ENCODE measurements at places on chromosomes 3 and 15. TPM values are rescaled to one million over a fixed set of nuclear protein-coding genes. Genes with fewer than 3 reads are reported as not detected.

The ZMAT3 gene
- total RNA-seq, result 19.2 TPM

GRCh38 chr15:99450896-99451358 lies 114.9 kb upstream of the MEF2A start:
- H3K27me3 ChIP-seq, result peaks cover 9% of the 10 kb centered on the region
- DNase-seq, result peak; percentile 69
- H3K36me3 ChIP-seq, result no peaks in the 10 kb centered on the region
- peak overlapping the region; percentile 85 for H3K27ac ChIP-seq
- no peak overlapping the region for H3K4me3 ChIP-seq
- peaks cover 6% of the 10 kb centered on the region for H3K4me1 ChIP-seq

The FEZF2 gene
- total RNA-seq, result not detected

The BDH1 gene
- 11.0 TPM for total RNA-seq

GRCh38 chr3:13841141-13841540 lies 38.7 kb downstream of the WNT7A start:
- DNase-seq, result no peak
- no peak overlapping the region for H3K27ac ChIP-seq
- peaks cover 4% of the 10 kb centered on the region for H3K27me3 ChIP-seq
- no peaks in the 10 kb centered on the region for H3K4me1 ChIP-seq
- H3K4me3 ChIP-seq, result no peak overlapping the region

DNA sequence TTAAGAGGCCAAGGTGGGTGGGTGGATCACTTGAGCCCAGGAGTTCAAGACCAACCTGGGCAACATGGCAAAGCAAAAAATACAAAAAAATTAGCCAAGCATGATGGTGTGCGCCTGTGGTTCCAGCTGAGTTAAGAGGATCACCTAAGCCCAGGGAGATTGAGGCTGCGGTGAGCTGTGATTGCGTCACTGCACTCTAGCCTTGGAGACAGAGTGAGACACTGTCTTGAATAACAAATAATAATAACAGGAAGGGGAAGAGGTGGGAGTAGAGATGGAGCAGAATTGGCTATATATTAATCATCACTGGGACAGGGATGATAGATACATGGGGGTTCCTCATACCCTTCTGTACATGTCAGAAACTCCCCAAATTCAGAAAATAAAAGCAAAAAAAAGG lies 23.8 kb upstream of the NMB start:
- H3K27me3 ChIP-seq, result no peaks in the 10 kb centered on the region
- DNase-seq, result no peak
- H3K36me3 ChIP-seq, result peaks cover 13% of the 10 kb centered on the region
- H3K27ac ChIP-seq, result no peak overlapping the region
- H3K4me3 ChIP-seq, result no peak overlapping the region
- H3K4me1 ChIP-seq, result no peaks in the 10 kb centered on the region

The ATP10A gene
- total RNA-seq, result 17.1 TPM

- H3K36me3 ChIP-seq, result no peaks in the 10 kb centered on the region
- H3K4me3 ChIP-seq, result no peak overlapping the region
- no peak overlapping the region for H3K27ac ChIP-seq
- no peak for DNase-seq
These were observed 71.5 kb downstream of the SSR3 start for GRCh38 chr3:156483426-156483825.

The DGKG gene
- total RNA-seq, result 21.6 TPM

DNA sequence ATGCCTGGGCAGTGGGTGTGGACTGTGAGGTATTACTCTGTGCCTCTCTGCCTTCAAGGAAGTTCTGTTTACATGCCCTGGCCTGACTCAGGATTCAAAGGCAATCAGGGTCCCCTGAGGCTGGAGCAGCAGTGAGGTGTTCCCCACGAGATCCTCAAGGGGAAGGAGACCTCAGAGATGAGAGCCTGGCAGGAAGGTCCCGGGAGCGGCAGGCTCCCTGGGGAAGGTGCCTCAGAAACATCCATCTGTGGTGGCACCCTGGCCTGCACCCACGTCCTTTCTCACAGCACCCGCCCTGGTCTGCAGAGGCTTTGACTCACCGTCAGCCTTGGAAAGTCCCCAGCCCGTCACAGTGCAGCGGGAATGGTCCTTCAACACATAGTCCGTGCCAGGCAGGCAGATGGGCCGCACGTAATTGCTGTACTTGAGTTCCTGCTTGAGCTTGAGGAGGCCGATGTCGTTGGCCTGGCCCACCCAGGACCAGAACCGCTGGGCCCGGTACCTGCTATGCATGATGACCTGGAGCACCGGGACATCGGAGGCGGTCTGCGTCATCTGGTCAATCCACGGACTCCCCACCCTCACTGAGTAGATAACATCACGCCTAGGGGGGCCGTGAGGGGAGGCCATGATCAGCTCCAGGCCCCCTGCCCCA lies 3.6 kb downstream of the PRSS50 start:
- H3K4me1 ChIP-seq, result no peaks in the 10 kb centered on the region
- H3K4me3 ChIP-seq, result no peak overlapping the region
- no peaks in the 10 kb centered on the region for H3K36me3 ChIP-seq

DNA sequence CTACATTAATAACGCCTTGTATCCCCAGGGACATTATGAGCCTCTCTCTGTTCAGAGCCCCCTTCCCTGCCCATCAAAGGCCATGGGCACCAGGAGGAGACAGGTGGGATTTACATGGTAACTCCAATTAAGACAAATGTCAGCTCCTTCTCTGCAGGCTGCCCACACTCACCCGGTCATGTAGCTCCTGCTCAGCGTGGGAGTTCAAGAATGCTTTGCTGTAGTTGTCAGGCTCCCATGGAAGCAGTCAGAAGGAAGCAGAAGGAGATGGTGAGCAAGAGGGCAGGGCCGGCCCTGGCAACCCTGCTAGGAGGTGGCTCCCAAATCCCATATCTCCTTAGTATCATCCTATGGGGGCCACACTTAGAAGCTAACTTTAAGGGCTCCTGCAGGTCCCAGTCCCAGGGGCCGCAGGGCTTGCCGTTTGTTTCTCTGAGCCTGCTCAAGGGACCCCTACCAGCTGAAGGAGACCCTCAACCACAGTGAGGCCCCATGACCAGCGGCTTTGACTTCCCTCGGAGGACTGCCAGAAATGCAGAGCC lies 218.4 kb upstream of the TLE3 start:
- no peaks in the 10 kb centered on the region for H3K36me3 ChIP-seq
- no peak overlapping the region for H3K4me3 ChIP-seq
- DNase-seq, result no peak
- H3K27ac ChIP-seq, result no peak overlapping the region
- H3K27me3 ChIP-seq, result no peaks in the 10 kb centered on the region
- H3K4me1 ChIP-seq, result no peaks in the 10 kb centered on the region

The DZIP1L gene
- total RNA-seq, result 7.2 TPM

DNA sequence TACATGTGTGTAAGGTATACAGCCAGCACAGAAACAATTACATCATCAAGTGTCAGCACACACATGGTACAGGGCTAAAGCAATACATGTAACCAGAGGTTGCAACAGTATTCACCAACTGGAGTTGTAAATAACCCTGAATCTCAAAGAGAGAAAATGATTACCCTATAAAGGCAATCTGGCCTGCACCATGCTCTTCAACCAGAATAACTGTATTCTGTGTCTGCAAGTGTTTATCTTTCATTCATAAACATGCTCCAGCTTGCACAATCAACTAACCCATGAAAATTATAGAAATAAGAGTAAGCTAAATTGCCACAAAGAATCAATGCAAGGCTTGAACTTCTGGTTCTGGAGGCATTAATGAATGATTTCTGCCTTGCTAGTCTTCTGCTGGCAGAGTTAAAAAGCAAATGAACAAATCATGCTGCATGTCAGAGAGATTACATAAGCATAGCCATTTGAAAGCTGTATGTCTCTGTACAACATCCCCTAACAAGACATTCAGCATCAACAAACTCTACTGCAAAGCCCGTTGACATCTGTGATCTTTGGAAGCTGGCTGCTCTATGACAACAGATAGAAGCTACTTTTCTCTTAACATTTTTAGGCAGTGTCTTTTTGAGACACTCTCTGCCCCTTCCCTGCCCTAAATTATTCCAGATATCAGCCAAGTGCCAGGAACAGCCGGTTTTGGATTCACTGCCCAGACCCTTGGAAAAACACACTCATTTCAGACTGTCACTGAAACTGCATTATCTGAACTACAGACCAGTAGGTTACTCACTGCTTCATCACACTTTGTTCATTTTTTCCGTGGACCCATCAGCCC lies 871.0 kb downstream of the OTOL1 start:
- H3K27ac ChIP-seq, result no peak overlapping the region
- no peak for DNase-seq
- no peaks in the 10 kb centered on the region for H3K4me1 ChIP-seq

The FAM3D gene
- total RNA-seq, result not detected

DNA sequence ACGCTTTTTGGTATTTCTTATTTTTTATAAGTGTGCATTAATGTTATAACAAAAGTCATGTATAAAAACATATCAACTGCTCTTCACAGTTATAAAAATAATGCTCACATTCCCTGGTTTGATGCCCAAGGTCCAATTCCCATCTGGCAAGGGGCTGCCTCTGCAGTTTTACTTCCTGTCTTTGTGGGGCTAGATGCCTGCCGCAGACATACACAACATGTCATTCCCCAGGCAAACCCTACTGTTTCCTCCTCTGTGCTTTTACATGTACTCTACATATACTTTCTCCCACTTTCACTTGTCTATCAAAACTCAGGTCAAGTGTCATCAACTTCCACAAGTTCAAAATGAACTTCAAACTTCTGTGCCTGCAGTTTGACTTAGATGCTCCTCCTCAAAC lies 60.5 kb upstream of the ETV5 start:
- no peaks in the 10 kb centered on the region for H3K27me3 ChIP-seq
- no peak overlapping the region for H3K4me3 ChIP-seq
- H3K27ac ChIP-seq, result no peak overlapping the region
- no peaks in the 10 kb centered on the region for H3K36me3 ChIP-seq

GRCh38 chr3:152737021-152737908 lies 97.7 kb upstream of the P2RY1 start:
- H3K36me3 ChIP-seq, result no peaks in the 10 kb centered on the region
- H3K27ac ChIP-seq, result no peak overlapping the region
- no peak overlapping the region for H3K4me3 ChIP-seq
- peaks cover 4% of the 10 kb centered on the region for H3K4me1 ChIP-seq
- DNase-seq, result no peak
- H3K27me3 ChIP-seq, result no peaks in the 10 kb centered on the region

DNA sequence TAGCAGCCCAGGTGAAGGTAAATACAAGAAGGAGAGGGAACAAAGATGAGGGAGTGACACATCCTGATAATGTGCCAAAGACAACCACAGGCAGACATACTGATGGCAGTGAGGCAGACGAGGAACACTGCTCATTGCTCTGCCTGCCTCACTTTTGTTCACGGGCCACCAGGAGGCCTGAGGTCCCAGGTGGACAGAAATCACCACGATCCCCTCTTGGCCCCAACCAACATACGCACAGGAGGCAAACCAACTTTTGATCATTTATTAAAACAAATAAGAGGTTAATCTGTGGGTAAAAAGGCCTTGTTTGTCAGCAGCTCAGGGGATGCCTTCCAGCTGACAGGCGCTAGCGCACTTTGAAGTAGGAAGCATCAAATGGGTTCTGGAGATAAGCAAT lies 4.2 kb downstream of the ALG1L2 start:
- H3K27ac ChIP-seq, result no peak overlapping the region
- no peaks in the 10 kb centered on the region for H3K27me3 ChIP-seq
- no peaks in the 10 kb centered on the region for H3K36me3 ChIP-seq
- no peak for DNase-seq
- no peaks in the 10 kb centered on the region for H3K4me1 ChIP-seq

The GJD2 gene
- 2.0 TPM for total RNA-seq

DNA sequence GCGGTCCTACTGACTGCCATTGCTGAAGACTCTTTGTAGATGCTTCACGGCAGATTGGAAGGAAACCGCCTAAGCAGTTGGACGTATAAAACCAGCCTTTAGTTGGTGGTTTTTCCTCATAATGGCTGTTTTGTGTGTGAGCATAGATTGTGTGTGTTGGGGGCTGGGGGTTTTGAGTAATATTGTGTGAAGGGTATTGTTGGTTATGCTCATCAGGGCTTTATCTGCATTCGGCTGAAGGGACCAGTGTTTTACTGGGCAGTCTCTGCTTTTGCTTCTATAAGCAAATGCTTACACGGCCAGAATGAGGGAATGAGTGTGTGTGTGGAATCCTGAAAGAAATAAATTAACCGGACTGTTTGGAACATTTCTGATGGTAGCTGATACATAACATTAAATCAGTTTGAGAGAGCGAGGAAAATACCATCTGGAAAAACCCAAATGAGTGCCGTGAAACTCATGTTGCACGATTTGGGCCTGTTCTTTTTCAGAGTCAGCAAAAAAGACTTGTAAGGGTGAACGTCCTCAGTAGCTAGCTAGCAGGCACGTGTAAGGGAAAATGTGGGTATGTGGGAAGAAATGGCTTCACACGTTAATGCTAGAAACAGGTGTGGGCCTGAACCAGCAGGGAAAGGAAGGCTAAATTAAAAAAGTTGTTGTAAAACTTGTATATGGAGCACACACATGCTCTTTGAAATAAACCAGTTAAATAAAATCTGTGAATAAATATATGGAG lies 1.9 kb downstream of the MITF start:
- no peaks in the 10 kb centered on the region for H3K27me3 ChIP-seq
- no peaks in the 10 kb centered on the region for H3K36me3 ChIP-seq
- peaks cover 40% of the 10 kb centered on the region for H3K4me1 ChIP-seq
- H3K4me3 ChIP-seq, result no peak overlapping the region
- no peak overlapping the region for H3K27ac ChIP-seq

The CEMIP gene
- total RNA-seq, result 0.66 TPM

GRCh38 chr15:33125894-33126537 lies 68.5 kb downstream of the FMN1 start:
- DNase-seq, result no peak
- H3K4me3 ChIP-seq, result no peak overlapping the region
- no peaks in the 10 kb centered on the region for H3K27me3 ChIP-seq
- no peak overlapping the region for H3K27ac ChIP-seq
- peaks cover 6% of the 10 kb centered on the region for H3K4me1 ChIP-seq

GRCh38 chr15:23859008-23859407 lies 171.9 kb upstream of the NDN start:
- no peak for DNase-seq
- H3K4me3 ChIP-seq, result no peak overlapping the region
- H3K4me1 ChIP-seq, result no peaks in the 10 kb centered on the region
- no peaks in the 10 kb centered on the region for H3K36me3 ChIP-seq

All from adrenal gland (tissue), 19 donors.